Glutamatergic neuron (in vitro differentiated cells): ENCODE measurements at places on chromosomes 16 and 17. TPM values are rescaled to one million over a fixed set of nuclear protein-coding genes. Genes with fewer than 3 reads are reported as not detected.
A peak's percentile ranks its signal among the peaks of the same experiment; 100 is the strongest.

DNA sequence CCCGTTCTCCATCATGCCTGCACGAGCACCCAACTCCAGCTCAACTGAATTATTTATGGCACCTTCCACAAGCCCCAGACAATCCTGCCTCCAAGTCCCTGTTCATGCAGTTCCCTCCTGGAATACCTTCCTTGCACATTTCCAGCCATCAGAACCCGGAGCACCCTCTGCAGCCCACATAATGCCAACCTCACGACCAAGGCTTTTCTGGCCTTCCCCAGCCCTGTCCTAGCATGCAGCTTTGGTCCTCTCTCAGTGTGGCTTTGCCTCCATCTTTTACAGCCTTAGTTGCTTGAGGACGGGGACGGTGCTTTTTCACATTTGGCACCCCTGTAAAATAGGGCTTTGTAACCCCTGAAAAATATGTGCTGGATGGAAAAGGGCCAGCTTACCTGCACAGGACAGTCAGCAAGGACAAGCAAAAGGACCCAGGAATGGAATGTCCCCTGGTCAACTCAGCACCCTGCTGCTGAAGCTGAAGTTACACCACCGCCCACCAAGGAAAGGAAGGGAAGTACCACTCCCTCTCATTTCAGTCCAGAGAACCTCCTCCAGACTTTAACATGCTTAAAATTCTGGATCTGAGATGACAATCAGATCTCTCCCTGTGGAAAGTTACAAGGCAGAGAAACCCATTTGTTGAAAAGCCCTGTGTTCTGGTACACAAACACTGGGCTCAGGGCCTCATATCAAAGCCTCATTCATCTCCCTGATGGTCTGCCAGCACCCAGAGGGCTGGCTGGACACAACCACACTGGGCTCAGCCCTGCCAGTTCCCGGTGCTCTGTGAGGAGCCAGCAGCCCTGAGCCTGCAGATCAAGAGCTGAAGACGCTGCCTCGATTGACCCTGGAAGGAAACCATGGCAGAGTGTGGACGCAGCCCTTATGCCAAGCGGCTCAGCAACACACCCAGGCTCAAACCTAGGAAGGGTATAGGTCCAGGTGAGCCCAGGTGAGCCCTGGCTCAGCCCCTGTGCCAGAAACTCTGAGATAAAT, 2.9 kb downstream of the SLC39A11 start:
- H3K4me1 ChIP-seq, result peaks cover 6% of the 10 kb centered on the region
- peaks cover 2% of the 10 kb centered on the region for H3K27me3 ChIP-seq
- DNase-seq, result no peak
- no peak overlapping the region for H3K4me3 ChIP-seq

- no peak overlapping the region for H3K4me3 ChIP-seq
- peaks cover 9% of the 10 kb centered on the region for H3K36me3 ChIP-seq
- no peak overlapping the region for H3K27ac ChIP-seq
- no peaks in the 10 kb centered on the region for H3K27me3 ChIP-seq
- DNase-seq, result no peak
These were observed 693.3 kb downstream of the CDH11 start for GRCh38 chr16:64428463-64429113.

Gene TMEM235
- total RNA-seq, result not detected

Gene MAF
- 5.0 TPM for total RNA-seq

GRCh38 chr16:75065521-75066149, 50.9 kb downstream of the LDHD start:
- no peaks in the 10 kb centered on the region for H3K36me3 ChIP-seq
- H3K27me3 ChIP-seq, result peaks cover 6% of the 10 kb centered on the region
- no peak for DNase-seq
- no peak overlapping the region for H3K27ac ChIP-seq
- H3K4me3 ChIP-seq, result no peak overlapping the region

- H3K36me3 ChIP-seq, result no peaks in the 10 kb centered on the region
- H3K27ac ChIP-seq, result no peak overlapping the region
- H3K4me3 ChIP-seq, result no peak overlapping the region
- no peak for DNase-seq
- H3K27me3 ChIP-seq, result peaks cover 1% of the 10 kb centered on the region
These were observed 36.6 kb upstream of the SMURF2 start for GRCh38 chr17:64698725-64699124.

DNA sequence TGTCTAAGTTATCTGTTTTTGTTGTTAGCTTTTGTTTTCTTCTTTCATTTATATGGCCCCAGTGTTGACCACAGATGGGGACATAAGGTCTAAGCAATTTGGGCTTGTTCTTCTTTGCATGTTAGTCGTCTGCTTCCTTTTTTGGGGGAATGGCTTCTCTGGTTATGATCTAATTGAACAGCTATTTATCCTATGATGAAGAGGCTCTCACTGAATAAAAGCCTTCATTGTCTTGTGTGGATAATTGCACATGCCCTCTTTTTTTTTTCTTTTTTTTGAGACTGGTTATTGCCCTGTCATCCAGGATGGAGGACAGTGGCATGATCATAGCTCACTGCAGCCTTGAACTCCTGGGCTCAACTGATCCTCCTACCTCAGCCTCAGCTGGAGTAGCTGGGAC, 13.7 kb downstream of the SMARCE1 start:
- no peaks in the 10 kb centered on the region for H3K4me1 ChIP-seq
- no peaks in the 10 kb centered on the region for H3K27me3 ChIP-seq
- no peaks in the 10 kb centered on the region for H3K36me3 ChIP-seq
- no peak overlapping the region for H3K27ac ChIP-seq
- H3K4me3 ChIP-seq, result no peak overlapping the region

Gene WNT3
- 1.7 TPM for total RNA-seq

DNA sequence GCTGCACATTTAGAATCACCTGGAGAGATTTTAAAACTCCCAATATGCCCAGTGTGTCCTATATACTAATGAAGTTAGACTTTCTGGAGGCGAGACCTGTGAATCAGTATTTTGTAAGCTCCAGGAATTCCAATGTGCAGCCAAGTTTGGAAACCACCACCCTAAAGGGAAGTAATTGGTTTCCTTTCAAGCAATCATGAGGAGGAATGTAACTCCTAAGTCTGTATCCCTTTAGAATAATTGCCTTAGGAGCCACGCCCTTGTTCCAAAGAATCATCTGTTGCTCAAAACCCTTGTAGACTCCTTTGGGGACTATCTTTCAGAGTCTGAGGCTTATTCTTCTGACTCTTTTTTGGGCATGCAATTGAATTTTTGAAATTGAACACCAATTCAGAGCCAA, 84.4 kb downstream of the DNAH9 start:
- H3K36me3 ChIP-seq, result no peaks in the 10 kb centered on the region
- H3K27ac ChIP-seq, result no peak overlapping the region
- peaks cover 2% of the 10 kb centered on the region for H3K27me3 ChIP-seq
- DNase-seq, result no peak
- peaks cover 1% of the 10 kb centered on the region for H3K4me1 ChIP-seq
- no peak overlapping the region for H3K4me3 ChIP-seq

DNA sequence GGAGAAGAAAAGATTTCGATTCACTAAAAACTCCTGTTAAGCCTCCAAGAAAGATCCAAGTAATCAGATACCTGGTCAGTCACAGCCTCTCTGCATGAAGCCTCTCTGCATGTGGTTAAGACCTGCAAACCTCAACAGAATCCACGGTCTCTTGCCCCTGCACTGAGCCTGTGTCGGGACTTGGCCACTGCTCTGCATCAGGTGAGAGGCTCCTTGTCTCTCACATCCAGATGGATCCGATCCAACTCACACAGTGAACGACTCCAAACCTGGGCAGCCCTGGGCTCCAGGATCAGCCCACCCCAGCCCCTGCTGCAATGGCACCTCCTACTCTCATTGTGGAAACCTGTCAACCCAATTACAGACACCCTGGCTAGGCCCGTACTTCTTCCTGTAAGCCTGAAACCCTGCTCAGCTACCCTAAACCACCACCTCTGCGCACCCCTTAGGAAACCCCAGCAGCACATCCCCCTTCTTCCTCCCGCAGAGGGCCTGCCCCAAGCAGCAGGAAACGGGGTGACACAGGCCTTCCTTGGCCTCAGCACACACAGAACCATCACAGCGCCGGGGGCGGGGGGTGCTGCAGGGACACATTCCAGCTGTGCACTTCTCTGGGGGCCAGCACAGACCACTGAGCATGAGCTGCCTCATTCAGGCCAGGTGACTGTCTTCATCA, 129.5 kb downstream of the ANKRD11 start:
- H3K4me3 ChIP-seq, result no peak overlapping the region
- peaks cover 17% of the 10 kb centered on the region for H3K27me3 ChIP-seq
- H3K36me3 ChIP-seq, result no peaks in the 10 kb centered on the region
- H3K4me1 ChIP-seq, result peaks cover 76% of the 10 kb centered on the region

DNA sequence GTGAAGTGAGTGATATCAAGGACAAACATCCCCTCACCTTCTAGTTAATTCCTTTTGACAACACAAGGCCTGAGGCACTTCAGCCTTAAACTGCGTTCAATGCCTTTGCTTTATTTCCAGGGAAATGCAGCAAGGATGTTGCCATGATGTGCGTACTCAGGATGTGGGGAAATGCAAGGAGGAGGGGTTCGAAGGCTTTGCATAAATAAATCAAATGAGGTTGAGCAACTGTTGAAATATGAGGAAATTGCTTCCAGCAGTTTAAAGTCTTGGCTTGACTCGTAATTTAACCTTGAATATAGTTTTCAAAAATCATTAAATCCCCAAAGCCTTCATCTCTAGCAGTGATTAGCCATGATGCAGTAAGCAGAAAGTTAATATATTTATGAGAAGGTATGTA, 81.8 kb upstream of the CCL2 start:
- peaks cover 25% of the 10 kb centered on the region for H3K4me1 ChIP-seq
- H3K27ac ChIP-seq, result no peak overlapping the region
- H3K36me3 ChIP-seq, result peaks cover 10% of the 10 kb centered on the region
- H3K4me3 ChIP-seq, result no peak overlapping the region
- no peaks in the 10 kb centered on the region for H3K27me3 ChIP-seq
- no peak for DNase-seq

- H3K36me3 ChIP-seq, result no peaks in the 10 kb centered on the region
- H3K27ac ChIP-seq, result no peak overlapping the region
- H3K4me3 ChIP-seq, result peak overlapping the region; percentile 82
- peaks cover 5% of the 10 kb centered on the region for H3K4me1 ChIP-seq
- peaks cover 3% of the 10 kb centered on the region for H3K27me3 ChIP-seq
These were observed 852 bp upstream of the HELZ start for GRCh38 chr17:67245694-67246402.

DNA sequence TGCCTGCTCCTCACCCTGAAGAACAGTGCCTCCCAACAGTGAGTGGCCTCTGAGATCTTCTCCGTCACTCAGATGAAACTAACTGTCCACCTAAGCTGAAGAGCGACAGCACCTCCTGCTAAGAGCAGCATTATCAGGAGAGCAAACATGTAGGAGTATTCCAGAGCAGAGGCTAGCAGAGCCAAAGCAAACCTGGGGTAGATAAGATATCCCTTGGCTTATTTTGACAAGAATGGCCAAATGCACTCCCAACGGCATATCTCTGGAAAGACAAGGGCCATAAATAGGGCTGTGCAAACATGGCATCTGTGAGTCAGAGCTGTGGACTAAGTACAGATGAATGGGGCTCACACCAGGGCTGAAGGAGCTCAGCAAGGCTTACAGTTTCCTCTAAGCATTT, 96.3 kb downstream of the NDEL1 start:
- no peaks in the 10 kb centered on the region for H3K36me3 ChIP-seq
- H3K27me3 ChIP-seq, result no peaks in the 10 kb centered on the region
- no peak overlapping the region for H3K27ac ChIP-seq

Gene CES3
- 4.1 TPM for total RNA-seq

- H3K4me1 ChIP-seq, result peaks cover 31% of the 10 kb centered on the region
- no peak for DNase-seq
- H3K4me3 ChIP-seq, result no peak overlapping the region
These were observed 64.1 kb downstream of the ADCY9 start for GRCh38 chr16:4052096-4052495.

DNA sequence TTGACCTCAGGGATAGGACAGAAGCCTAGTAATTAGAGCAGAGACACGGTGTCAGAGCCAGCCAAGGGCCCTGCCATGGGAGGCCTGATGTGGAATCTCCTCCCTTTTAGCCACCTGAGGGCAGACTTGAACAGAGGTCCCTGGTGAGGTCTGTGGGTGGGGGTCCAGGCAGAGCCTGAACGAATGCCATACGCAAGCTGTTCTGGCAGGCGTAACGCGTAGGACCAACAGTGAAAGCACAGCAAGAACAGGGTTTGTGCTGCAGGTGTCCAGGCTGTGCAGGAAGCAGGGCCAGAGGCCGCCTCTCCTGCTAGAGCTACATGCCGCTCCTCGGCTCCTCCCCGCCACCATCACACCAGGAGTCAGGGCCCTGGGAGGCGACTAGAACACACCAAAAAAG, 81.9 kb upstream of the TBX2 start:
- no peak for DNase-seq
- H3K4me3 ChIP-seq, result no peak overlapping the region
- peaks cover 6% of the 10 kb centered on the region for H3K36me3 ChIP-seq
- no peak overlapping the region for H3K27ac ChIP-seq
- peaks cover 4% of the 10 kb centered on the region for H3K27me3 ChIP-seq
